HepG2 (cell line): ENCODE measurements at places on chromosomes 16 and 17.

DNA sequence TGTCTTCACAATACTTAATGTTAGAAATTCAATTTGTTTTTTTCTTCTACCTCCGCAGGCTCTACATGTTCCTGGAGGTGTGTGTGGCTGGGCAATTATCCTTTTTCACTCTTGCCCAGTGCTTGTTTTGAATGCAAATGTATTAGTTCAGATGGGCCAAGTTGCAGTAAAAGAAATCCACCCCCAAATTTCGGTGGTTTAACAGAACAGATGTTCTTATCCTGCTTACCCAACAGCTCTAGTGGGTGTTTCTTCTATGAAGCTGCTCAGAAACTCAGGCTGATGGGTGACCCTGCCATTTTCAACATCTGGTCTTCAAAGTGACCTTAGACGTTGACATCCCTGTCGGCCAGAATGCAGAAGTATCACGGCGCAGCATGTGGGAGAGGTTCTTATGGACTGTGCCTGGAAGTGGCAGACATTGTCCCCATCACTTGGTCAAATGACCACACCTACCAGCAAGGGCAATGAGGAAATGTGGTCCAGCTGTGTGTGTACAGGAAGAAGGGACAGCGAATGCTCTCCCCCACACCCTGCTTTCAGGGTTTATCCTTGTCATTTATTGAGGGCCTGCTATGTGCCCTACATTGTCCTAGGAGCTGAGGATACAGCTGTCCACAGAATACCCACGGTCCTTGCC lies 157.3 kb downstream of the CDH13 start:
- DNase-seq = no peak

DNA sequence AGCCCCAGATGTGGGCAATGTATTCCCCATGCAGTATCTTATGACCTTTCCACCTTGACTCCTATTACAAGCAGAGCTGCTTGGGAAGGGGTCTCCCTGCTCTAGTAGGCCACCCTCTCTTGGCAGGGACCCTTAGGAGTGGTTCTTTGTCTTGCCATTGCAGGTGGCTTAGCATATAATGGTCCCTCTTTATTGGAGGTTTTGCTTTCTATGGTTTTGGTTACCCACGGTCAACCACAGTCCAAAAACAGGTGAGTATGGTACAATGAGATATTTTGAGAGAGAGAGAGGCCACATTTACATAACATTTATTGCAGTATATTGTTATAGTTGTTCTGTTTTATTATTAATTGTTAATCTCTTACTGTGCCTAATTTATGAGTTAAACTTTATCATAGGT lies 472.8 kb upstream of the ASIC2 start:
- no peak for DNase-seq

DNA sequence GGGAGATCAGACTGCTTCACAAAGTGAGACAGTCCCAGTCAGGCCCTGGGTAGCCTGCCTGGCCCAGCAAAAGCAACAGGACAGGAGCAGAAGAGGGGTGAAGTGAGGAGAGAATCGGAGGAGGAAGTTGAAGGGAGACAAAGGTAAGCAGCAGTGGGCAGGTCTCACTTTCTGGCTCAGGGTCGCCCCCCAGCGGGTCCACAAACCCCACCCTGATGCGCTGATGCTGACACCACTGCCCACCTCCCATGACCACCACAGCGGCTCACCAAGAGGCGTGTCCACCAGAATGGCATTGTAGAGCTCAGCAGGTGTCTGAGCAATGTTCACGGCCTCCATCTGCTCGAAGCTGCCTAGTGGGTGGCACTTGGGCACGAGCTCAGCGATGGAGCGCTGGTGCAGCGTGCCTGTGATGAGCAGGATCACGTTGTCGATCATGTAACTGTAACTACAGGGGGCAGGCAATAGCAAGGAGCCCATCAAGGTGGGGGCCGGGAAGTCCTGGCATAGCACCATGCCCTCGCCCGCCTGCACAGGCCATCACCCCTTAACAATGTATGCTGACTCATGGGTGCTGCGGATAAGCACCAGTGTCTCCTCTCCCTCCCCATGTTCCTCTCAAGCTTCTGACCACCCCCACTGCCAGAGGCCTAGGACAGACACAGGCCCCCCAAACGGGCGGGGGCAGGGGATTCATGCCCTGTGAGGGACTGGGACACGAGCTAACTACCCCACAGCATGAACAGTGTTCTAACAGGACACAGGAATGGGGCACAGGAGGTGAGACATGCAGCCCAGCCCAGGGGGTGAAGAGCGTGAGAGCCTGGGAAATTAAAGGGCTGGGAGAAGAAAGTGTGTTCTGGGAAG lies 13.6 kb downstream of the HSD11B2 start:
- DNase-seq = no peak

GRCh38 chr16:15631730-15632409 lies 11.1 kb downstream of the MARF1 start:
- no peak for DNase-seq

- no peak for DNase-seq
These were observed 59.7 kb downstream of the RNF112 start for GRCh38 chr17:19470530-19471261.

DNA sequence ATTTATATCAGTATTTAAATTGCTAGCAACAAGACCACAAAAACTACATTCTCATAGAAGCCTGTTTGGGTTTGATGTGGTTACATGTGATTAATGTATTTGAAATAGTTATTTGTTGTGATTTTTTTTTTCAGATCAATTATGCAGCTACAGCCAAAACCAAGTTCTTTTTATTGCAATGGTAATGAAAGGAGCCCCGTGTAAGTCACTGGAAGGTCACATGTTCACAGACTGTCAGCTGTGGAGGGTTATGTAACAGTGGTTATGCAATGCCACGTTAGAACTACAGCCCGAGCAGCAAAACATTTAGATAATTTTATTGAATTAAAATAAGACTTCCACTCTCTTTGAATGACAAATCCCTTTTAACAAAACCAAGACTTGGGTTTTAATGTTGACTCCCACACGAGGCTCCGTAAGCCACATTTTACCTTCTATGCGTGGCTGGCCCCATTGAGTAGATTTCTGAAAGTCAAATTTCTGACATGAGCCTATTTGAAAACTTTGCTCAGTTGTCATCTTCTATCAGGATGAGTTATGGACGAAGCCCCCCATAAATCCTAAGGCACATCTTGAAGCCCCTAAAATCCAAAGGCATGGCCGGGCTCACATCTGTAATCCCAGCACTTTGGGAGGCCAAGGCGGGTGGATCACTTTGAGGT lies 41.8 kb upstream of the SEC14L1 start:
- peak; percentile 57 for DNase-seq

DNA sequence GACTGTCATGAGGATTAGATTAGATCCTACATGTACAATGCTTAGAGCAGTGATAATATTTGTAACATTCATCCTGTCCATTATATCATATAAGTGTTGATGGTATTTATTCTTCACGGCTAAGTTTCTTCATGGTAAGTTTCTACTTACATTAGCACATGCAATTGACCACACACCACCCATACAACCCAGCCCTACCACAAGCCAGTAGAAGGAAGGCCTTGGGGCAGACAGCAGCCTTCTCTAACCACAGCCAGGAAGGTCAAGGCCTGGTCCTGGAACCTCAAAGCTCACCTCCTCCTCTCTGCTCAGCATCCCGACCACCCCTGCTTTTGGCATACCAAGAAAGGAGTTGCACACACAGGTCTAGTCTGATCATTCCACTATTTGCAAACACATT lies 245.2 kb upstream of the SDK2 start:
- DNase-seq = no peak

DNA sequence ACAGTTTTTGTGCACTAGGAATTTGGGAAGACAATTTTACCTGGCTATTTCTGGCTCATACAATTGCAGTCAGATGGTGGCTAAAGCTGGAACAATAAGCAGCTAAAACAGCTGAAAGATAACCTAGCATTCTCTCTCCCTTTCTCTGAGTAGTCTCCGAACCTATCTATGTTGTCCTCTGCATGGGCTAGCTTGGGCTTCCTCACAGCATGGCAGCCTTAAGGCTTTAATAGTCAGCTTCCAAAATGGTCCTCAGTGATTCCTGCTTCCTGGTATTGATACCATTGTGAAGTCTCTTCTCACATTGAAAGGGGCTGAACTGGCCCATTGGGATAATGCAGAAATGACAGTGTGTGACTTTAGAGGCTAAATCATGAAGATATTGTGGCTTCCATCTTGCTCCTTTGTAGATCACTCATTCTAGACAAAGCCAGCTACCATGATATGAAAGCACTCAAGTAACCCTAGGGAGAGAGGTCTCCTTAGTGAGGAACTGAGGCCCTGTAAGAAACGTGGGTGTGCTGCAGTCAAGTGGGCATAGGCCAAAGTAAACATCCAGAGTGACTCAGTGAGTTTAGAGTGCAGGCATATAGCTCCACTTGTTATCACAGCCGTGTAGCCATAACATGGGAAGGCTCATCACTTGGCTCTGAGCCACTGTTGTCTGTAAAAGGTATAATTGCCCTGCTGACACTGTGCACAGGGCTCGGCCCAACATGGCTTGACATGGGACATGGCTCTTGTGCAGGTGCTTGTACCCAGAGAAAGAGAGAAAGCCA lies 5.5 kb upstream of the VKORC1 start:
- peak; percentile 34 for DNase-seq

DNA sequence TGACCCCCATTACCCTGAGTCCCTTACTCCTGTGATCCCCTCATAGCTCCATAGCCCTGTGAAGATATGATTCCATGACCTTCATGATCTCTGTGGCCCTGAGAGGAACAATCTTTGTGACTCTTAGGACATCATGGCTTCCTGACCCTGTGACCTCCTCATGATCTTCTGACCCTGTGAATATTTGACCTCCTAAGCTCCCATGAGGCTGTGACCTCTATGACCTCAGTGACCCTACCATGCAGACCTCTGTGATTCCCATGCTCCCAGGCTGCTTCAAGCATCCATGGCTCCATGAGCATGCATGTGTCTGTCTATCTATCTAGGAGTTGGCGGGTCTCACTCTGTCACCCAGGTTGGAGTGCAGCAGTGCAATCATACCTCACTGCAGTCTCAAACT lies 12.1 kb downstream of the RIPOR1 start:
- no peak for DNase-seq

GRCh38 chr17:42342242-42343008 lies 45.8 kb downstream of the STAT3 start:
- no peak for DNase-seq

DNA sequence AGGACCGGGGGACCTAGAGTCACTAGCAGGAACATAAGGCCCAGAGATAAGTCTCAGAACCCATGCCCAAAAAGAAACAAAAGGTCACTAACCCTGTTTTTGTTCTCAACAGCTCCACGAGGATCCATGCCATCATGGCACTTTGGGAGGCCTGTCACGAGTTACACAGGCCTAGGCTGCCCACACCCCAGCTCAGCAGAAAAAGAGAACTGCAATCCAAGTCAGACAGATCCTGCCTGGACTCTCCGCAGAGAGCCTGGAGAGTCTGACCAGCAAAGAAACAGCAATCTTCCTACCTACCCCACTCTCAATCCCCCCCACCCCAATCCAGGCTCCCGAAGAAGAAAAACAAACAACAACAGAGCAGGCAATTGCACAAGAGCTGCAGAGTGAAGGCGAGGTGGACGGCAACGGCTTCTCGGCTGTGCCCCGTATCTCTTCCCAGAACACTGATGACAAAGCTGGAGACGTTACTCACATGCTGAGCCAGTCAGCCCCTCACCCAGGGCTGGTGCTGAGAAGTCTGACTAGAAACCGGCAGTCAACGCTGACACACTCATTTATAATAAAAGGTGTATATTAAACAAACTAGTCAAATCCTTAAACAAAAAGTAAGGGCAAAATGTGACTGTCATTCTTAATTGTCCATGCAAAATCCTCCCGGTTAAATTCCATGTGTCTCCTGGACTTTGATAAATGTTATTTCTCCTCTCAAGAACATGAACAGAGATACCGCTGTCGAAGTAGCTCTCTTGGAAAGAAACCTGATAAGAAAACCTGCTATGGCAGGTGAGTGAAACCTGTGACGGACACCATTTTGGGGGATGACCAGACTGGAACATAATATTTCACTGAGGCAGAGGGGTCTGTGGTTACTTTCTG lies 89.3 kb downstream of the SMG6 start:
- no peak for DNase-seq

DNA sequence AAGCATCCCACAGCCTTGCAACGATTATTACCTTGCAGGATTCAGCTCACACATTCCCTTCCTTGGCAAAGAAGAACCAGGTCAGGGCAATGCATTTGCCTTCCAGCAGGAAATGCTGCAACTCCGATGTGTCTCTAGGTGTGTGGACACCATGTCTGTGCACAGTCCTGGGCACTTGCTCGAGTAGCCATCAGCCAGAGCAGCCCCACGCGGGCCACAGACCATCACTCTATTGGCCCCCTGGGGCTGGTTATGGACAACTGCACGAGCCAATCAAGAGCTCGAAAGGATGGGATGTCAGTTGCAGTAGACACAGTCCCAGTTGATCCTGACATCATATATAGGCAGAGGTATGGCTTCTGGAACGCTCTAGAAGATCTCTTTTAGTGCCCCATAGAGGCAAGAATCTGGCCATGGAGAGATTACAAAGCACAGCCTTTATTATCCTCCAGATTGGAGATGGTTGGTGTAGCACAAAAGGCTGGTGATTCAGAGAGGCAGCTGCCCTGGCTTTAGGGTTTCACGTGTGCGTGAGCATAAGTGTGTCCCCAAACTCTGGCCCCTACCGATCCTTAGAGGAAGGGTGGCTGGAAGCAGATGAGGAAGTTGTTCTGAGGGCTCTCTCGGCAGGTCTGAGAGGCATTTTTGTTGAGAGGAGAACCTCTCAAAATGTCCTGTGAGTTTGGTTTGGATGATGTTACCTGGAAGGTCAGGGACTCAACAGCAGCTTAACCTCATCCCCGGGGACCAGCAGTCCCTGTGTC lies 403.8 kb downstream of the SEC14L1 start:
- no peak for DNase-seq

DNA sequence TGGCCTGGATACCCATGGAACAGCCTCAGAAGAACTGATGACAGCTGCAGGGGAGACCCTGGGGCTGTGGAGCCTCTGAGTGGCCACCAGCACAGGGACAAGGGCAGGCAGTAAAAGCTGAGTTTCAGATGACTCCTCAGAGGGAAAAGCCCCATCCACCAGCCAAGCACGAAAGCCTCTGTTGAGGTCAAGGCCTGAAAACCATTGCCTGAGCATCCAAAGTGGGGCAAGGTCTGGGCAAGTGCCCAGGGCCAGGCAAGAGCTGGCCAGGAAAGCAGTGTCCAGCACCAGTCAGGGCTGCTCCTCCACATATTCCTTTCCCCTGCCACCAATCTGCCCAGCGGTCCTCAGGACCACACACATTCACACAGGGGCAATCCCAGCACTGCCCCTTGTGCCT lies 16.4 kb downstream of the ATP6V0D1 start:
- no peak for DNase-seq

DNA sequence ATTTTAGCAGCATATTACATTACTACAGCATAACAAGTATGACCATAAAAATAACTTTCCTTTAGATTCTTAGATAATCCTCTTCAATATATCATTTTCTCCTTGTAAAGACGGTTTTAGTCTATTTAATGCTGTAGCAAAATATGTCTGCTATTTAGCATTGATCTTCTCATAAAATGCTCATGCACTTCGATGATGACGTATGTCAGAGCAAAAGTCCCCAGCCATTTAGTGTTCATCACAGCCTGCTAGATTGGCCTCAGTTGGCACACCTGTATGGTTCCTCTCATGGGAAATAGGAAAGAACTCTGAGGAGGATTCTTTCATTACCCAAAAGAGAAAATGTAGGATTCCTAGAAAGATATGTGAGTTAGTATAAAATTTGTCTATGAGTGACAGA lies 232.2 kb downstream of the MAP2K6 start:
- no peak for DNase-seq

GRCh38 chr17:38658741-38659345 lies 15.9 kb downstream of the EPOP start:
- DNase-seq = no peak
